ENCODE measurements at places on chromosomes 7 and 10.
A peak's percentile ranks its signal among the peaks of the same experiment; 100 is the strongest.

GRCh38 chr7:126658684-126659083 is 594.1 kb downstream of the GRM8 start:
- no peak for DNase-seq

DNA sequence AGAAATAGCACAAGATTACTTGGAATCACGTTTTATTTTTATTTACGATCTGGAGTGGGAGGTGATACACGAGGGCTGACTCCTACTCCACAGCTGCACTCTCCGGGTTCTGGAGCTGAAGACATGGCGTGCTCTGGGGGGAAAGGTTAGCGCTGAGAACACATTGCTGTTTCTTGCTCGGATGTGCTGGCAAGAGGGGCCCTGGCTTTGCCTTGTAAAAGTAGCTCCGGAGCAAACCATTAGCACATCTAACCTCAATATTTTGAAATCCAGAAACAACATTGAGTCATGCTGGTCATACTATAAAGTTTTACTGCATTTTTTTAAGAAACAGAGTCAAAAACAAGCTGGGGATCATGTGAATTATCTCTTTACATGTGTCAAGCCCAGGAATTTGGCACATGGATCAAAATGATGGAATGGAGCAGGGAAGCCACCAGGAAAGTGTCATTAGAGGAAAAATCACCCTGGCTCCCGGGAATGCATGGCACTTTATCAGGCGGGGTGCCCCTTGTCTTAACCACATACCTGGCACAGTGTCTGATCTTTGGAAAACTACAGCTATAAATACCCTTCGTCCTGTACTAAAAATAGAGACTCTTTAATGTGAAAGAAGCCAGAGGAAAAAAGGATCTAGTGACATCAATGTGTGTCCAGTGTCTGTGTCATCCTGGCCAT is 31.6 kb upstream of the LYZL1 start:
- DNase-seq = no peak

DNA sequence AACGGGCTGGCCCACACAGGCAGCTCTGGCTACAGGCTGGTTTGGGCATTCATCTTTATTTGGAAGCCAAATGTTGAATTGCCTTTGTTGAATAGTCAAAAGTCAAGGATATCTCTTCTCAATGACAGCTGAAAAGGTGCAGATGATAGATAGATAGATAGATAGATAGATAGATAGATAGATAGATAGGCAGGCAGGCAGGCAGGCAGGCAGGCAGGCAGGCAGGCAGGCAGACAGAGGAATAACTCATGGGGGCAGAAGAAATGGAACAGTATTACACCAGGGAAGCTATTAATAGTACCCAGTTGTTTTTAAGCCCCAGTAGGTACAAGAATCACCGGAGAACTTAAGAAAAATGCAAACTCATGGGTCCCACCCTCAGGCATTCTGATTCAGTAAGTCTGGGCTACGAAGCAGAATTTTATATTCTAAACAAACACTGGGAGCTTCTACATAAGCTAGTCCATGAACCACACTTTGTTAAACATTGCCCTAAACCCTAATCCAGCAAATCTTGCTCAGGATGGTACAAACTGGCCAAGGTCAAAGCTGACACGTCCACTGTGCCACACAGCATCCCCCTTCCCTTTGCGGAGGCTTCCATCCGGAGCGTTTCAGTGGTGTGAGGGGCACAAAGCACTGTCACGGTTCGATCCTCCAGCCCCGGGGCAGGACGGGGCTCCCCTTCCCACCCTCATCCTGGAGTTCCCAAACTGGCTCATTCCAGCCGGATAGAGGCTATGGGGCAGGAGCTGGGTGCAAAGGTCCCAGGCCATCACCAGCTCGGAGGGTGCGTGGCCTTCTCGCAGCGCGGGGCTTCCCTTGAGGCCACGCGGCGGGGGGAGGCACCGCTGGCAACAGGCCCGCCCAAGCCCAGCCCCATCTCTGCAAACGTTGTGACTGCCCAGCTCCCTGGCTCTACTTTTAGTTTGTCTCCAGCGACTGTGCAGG is 6.7 kb downstream of the PRKAG2 start:
- DNase-seq = no peak

DNA sequence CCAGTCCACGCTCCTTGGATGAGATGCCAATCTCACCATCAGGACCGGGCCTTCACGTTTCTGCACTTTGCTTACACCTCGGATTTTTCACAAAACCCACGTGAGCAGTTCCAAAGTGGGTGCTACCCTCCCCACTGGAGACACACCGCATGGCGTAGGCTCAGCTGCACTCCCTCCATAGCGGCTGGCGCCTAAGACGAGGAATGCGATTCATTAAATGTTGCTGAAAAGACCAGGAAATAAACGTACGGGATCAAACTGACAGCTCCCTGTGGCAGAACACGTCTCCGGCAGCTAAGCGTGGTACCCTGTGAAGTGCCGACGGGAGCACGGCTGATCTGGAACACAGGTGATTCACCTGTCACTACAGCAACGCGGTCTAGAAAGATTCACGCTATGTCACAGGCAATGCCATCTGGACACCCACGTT is 209.0 kb downstream of the DIP2C start:
- no peak for DNase-seq

DNA sequence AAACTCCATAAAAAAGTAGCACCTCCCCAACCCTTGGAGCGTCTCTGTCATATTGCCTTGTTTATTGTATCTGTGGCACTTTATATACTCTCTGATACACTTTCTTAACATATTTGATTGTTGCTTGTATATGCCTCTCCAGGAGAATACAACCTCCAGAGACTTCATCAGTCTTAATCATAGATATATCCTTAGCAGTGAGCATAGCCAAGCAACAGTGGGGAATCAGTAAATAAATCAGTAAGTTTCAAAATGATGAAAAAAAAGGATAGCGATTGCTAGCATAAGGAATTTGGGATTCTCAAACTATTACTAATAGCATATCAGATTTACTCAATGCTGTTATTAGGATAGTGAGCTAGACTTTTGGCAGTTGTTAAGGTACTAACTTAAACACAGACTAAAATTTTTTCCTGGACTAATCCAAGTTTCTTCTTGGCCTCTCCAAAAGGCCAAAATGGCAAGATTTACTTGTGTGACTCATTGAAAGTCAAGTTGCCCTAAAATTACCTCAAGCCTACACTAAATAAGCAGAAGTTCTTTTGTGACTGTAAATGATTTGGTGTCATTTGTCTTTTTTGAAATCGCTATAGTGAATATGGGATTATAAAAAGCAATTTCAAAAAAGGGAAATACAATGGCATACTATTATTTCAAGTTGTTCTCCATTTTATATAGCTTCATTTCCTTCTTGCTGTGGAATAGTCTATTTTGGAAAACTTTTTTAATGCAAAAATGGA is 177.9 kb downstream of the CHN2 start:
- no peak for DNase-seq

GRCh38 chr7:1661461-1661860 is 8.6 kb upstream of the ELFN1 start:
- no peak for DNase-seq

GRCh38 chr7:128022631-128023532 is 8.4 kb downstream of the LRRC4 start:
- no peak for DNase-seq

DNA sequence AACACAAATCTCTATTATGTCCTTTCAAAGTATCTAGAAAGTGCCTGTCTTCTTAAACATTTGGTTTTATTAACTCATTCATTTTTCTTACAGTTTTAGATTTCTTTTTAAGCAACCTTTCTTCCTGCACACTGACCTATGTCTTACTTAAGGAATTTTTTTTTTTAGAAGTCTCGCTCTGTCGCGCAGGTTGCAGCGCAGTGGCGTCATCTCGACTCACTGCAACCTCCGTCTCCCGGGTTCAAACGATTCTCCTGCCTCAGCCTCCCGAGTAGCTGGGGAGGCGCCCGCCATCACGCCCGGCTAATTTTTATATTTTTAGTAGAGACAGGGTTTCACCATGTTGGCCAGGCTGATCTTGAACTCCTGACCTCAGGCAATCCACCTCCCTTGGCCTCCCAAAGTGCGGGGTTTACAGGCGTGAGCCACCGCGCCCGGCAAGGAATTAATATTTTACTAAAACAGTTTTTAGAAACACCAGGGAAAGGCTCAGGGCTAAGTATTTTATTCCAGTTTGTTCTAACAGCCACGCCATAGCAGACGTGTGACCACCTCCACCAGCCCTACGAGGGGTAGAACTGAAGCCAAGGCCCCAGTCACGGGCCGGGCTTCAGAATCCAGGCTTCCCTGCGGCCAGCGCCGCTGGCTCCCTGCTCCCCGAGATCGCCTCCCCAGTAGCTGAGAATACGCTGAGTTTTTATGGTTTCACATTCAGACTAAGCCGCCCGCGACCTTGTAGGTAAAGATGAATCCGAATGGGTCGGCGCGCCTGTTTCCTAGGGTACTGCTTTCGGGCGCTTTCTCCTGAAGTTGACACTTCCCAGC is 941 bp upstream of the LUC7L2 start:
- DNase-seq = no peak

DNA sequence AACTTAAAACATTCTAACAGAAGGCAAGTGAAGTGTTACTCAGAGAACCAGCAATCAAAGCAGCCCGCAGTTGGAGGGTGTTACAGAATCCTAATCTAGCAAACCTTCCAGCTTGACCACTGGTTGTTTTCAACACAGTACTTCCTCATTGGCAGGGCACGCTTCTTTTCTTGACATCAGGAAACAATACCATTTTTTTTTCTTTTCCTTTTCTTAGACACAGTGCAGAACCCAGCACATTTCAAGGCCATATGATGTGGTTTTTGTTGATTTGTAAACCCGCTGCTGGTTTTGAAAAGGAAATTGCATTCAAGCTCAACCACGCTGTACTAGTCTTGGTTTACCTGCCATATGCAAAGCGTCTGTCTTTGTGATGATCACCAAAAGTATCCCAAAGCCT is 33.4 kb downstream of the RHOBTB1 start:
- no peak for DNase-seq

DNA sequence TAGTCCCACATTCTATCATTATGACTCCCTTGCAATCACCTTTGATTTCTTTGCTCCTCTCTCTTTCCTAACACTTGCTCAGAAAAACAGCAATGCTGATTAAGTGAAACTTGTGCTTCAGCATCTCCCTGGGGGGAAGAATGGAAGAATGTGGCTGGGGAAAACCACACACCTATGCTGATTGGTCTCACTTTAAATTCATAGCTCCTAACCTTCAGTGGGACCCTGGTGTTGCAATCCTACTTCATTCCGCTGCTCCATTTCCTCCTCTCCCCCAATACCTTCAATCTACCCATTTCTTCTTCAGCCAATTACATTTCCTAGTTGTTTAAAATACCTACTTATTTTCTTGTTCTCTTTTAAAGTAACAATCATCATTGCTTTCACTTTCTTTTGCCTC is 1166.7 kb upstream of the C7orf33 start:
- no peak for DNase-seq

- no peak for DNase-seq
Observed at GRCh38 chr10:61778137-61778536, 115.4 kb downstream of the CABCOCO1 start.

- no peak for DNase-seq
Observed at GRCh38 chr7:15213093-15213492, 310.5 kb upstream of the DGKB start.

DNA sequence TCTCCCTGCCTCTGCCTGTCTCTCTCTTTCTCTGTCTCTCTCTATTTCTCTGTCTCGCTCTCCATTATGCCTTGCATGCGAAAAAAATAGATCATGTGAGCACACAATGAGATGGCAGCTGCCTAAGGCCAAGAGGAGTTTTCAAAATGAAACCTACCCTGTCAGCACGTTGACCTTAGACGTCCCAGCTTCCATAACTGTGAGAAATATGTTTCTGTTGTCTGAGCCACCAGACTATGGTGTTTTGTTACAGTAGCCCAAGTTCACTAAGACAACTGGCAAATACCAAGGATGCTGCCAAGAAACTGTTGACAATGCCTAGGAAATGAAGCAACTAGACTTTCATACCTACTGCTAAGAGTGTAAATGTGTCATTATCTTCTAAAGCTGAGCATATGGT is 70.6 kb upstream of the PLXDC2 start:
- no peak for DNase-seq

DNA sequence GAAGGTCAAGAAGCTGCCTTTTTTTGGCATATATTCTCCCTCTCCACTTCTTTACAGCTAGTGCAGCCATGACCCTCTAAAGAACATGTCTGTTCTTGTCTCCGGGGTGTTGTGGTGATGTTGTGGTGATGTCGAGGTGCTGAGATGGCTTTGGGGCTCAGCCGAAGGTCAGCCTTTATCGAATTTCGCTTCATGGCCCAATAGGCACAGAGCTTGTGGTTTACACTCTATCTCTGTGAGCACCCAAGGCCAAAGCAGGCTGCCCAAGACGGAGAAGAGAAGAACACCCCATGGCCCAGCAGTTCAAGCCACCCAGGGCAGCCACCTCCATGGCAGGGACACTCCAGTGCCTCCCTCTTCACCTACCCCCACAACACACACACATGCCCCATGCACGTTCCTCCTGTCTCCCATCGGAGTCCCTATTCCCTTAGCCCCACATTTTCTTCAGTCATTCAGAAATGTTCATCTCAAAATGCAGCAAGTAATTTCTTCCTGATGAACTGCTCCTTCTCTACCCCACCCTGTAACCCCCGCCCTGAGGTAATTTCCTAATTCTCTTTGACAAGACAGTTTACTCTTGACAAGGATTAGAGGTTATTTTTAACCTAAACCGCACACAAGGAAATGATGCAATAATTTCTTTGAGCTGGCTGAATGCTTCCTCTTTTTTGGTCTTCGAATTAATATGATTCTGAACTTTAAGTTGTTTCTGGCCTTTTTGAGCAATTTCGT is 18.6 kb upstream of the ADRB1 start:
- DNase-seq = no peak

DNA sequence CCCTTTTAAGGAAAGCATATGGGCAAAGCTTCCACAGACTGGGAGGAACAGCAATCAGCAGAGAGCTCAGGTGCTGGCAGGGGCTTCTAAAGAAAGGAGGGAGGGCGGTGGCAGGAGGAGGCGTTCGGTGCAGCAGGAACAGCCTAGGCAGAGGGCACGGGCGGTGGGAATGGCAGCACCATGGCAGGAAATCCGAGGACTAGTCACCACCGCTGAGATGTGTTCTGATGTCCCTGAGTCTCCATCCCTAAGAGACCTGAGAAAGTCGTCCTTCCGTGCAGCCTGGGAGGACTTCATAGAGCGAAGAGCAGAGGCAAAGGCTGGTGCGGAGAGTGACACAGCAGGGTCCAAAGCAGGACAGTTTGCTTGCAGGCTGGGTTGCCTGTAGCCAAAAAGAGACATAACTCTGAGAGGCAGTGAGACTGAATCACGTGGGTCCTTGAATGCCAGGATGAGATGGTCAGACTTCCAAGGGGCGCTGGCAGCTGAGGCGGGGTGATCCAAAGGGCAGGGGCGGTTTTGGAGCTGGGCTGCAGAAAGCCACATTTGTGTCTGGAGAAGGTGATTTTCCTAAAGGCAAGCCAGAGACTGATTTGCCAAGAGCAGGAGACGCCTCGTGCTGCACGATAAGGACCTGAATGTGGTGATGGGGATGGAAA is 35.8 kb upstream of the GRID1 start:
- DNase-seq = peak; percentile 49

DNA sequence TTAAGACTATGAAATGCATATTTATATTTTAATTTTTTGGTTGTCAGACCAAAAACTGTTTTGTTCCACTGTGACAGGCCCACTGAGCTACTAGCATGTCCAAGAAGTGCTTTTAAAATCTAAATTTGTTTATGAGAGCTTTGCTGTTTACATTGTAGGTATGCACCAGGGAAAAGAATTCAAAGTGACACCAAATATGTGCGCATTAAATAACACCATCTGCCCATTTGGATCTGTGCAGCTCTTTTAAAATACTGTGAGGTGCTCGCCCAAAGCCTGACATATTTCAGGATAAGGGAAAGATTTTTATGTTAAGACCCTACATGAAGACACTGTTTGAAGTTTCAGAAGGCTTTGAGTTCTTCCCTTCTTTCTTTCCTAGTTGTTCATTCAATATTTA is 162.9 kb downstream of the ST7 start:
- DNase-seq = no peak

- no peak for DNase-seq
Observed at GRCh38 chr7:80840681-80841080, 78.2 kb downstream of the SEMA3C start.

All from ecto neural progenitor cell (in vitro differentiated cells).